Effector memory CD8-positive, alpha-beta T cell (primary cell): ENCODE measurements at places on chromosomes 16 and 17.
A peak's percentile ranks its signal among the peaks of the same experiment; 100 is the strongest.

DNA sequence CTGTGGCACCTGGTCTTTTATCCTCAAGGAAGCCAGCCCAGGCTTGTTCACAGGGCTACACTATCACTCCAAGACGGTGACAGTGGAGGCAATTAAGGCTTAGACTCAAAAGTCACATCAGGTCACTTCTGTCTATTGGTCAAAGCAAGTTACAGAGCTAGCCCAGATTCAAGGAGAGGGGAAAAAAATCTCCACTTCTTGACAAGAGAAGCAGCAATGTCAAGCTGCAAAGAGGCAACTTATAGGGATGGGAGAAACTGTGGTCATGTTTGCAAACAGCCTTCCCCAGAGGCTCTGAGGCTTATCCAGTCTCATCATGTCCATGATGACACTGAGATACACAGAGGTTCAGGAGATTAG is 31.6 kb downstream of the SERPINF1 start:
- no peak for DNase-seq

GRCh38 chr17:6701719-6702118 is 11.4 kb downstream of the SLC13A5 start:
- no peak for DNase-seq

- DNase-seq: no peak
Observed at GRCh38 chr17:550463-551180, 164.0 kb downstream of the VPS53 start.

DNA sequence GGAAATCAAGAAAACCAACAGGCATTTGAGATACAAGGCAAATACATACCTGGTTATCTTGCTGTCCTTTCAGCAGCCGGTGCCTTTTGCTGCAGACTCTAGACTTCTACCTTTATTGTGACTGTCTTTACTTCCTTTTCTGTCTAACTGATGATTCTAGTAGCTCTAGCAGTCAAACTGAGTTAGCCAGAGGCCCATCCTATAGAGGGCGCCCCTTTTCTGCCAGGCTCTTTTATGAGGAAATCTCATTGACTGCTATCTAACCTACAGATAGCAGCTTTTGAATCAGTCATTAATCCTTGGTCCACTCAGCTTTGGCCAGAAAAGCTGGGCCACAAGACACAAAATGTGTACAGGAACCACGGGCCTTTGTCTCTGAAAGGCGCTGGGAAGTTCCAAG is 87.5 kb upstream of the WSB1 start:
- no peak for DNase-seq

- DNase-seq: no peak
Observed at GRCh38 chr17:57924677-57925076, 30.5 kb downstream of the CUEDC1 start.

DNA sequence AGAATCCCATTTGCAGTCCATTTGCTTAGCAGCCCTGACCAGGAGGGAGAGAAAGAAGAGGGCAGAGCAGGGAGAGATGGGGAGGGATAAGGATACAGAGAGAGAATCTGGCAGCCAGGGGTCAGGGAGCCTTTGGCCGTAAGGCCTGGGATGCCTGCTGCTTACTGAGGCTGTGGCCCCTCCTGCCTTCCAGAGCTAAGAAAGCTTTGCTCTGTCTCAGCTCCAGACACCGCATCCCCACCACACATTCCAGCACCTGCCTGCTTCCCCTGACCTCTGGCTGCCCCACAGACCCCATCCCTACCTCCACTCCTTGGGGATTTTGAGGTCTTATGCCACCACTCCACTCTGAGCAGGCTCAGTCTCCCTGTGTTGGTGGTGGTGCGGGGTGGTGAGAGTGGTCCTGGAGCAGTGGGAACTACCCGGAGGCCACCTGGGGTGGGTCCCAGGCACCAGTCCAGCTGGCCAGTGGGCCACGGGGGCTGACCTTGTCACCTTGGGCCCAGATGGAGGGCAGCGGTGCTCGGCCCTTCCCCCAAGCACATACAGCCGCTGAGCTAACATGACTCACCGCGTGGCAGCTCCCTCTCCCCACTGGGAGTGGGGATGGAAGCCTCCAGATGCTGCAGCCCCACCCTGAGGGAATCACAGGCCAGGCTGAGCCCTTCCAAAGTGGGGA is 58.3 kb downstream of the RAI1 start:
- no peak for DNase-seq

- no peak for DNase-seq
Observed at GRCh38 chr17:9862220-9862619, 36.5 kb downstream of the GLP2R start.

- DNase-seq: no peak
Observed at GRCh38 chr16:9135797-9136196, 44.4 kb downstream of the HAPSTR1 start.

DNA sequence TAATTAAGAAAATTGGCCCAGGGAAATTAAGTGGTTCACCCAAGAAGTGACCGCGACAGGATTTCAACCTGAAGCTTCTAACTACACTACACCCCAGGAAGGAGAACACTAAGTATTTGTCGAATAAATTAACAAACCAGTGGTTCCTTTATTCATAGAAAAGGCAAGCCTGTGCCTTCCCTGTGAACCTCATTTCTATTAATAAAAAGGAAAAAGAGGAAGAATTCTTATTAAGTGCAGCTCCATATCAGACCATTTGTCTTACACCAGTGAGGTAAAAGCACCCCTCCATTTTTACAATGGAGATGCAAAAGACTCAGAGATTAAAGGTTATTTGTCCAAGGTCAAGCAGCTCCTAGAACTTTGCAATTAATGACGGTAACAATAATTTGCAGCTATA is 1.7 kb downstream of the COPS3 start:
- no peak for DNase-seq

DNA sequence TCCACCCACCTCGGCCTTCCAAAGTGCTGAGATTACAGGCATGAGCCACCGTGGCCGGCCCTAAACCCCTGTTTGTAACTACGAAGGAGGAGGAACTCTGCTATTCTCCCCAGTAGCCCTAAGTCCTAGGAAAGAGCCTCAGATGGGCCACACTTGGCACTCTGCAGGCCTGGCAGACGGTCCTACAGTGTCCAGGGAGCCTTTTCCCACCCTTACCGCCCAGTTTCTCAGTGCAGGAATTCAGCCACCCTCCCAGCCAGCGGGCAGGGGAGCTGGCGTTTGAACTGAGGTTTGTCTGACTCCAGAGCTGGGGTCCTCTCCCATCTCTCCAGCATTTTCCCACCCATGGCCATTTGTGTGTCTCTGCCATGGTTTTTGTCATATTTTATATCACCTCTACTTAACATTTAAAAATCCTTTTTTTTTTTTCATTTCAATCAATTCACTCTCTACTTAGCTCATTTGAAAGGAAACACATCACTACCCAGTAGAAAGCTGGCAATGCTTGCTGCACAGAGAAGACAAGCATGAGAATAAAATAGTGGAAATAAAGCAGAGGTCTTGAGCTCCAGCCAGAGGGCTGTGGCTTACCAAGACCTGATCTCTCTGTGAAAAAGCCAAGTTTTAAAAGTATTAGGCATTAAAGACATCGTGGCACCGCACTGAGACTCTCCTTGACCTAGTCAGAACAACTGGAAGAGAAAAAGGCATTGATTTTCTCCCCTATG is 34.9 kb downstream of the BCO1 start:
- DNase-seq: no peak

DNA sequence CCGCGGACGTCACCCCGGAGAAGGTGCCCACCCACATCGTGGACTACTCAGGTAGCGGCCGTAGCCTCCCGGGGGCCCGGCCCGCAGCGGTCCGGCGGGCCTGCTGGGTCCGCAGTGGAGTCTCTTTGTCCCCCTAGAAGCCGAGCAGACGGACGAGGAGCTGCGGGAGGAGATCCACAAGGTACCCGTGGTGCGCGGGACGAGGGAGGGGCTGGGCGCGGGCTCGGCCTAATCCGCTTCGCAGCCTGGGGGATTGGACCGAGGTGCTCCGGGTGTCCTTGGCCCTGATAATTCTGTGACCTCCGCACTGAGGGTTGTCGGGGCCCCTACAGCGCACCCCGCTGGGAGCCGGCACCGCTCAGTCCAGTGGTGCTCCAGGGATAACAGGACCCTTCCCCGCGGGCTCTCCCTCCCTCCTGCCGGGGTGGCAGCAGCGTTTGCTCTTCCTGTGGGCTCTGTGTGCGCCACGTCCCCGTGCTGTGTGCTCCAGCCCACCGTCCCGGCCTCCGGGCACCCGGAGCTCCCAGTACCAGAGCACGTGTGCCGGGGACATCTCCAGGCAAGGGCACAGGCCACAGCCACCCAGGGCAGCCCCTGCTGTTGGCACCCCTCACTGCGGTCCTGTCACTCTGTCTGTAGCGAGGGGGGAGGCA is 713 bp downstream of the RHOT2 start:
- DNase-seq: no peak

DNA sequence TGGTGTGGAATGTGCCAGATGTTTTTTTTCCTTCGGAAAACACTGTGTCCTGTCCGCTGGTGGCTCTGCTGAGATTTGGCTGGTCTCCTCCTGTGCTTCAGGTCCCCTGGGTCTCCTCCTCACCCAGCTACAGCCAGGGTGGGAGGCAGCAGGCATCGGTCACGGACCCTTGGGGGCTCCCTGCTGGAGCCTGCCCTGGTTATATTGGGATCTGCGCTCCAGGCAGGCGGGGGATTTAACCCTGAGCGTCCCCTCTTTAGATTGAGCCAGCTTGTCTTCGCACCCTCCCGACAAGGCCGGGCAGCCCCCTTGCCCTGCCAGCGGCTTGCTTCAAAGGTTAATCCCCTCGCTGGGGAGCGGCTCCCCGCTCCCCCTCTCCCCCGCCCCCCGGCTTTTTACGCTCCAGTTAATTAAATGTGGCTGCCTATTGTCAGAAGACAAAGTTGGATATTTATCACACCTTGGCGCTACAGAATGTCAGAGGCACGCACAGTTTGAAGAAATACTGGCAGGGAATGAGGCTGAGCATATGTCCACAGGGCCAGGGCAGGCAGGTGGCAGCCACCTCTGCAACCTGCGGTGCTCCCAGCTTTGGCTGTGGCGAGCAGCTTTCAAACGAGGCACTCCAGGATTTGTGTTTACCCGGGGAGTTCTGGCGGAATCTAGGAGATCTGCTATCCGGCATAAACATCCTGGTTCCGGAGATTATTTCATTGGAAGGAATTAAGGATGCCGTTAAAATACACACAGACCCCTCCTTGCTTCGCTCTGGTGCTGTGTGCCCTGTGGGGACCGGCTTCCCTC is 38.2 kb upstream of the GSE1 start:
- no peak for DNase-seq

GRCh38 chr17:79112471-79112870 is 37.8 kb downstream of the ENGASE start:
- no peak for DNase-seq

GRCh38 chr16:81834868-81835267 is 55.8 kb downstream of the PLCG2 start:
- DNase-seq: no peak

GRCh38 chr16:46743232-46743719 is 4.9 kb downstream of the MYLK3 start:
- no peak for DNase-seq

- DNase-seq: no peak
Observed at GRCh38 chr16:50856991-50857390, 115.1 kb downstream of the CYLD start.

DNA sequence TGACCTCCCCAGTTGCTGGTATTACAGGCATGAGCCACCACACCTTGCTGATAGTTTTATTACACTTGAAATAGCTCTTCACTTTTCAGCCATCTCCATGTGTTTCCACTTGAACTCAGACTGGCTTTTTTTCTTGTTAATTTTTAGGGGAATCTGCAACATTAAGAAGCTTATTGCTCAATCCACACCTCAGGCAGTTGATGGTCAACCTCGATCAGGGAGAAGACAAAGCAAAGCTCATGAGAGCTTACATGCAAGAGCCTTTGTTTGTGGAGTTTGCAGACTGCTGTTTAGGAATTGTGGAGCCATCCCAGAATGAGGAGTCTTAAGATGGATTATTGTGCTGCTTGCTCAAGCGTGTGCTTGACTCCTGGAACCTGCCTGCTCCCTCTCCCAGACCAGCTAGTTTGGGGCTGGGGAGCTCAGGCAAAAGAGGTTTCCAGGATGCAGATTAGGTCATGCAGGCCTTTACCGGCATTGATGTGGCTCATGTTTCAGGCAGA is 8.6 kb downstream of the ZNHIT3 start:
- no peak for DNase-seq

DNA sequence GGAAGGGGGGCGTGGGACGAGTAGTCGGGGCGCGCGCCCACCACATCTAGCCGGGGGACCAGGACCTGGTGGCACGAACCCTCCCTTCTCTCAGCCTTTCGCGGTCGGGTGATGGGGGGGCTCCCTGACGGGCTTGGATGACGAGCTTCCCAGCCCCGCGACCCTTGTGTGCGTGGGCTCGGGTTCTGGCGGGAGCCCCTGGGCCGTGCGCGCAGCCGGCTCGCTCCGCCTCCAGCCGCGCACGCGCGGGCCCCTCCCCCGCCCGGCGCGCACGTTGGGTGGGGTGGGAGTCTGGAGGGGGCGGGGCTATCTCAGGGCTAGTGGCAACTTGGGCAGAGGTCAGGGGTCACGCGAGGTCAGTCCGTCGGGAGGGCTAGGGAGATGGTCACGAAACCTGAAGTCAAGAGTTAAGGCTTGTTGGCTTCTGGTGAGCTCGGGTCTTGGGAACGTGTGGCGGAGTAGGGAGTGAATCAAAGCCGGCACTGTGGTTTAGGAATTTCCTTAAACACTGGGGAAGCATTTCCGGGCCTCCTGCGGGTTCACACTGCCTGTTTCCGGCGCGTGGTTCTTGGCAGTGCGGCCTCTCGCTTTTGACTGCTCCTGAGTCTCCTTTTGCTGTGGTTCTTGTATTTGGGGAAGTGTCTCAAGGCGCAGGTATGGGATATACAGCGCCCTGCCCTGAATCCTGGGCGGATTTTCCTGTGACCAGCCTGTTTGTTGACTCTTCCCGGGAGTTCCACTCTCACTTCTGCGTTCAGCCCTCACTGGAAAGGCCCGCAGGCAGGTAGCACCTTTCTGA is at the start of gene SRCAP:
SRCAP (plus strand) TSS at position 356 of the 799 bp plus-strand sequence. CDS start 1,654 bp downstream, outside the sequence.
- DNase-seq: peak; percentile 72

- DNase-seq: no peak
Observed at GRCh38 chr16:77059446-77059845, 131.5 kb upstream of the MON1B start.

- no peak for DNase-seq
Observed at GRCh38 chr17:45371414-45372324, 54.8 kb upstream of the MAP3K14 start.

DNA sequence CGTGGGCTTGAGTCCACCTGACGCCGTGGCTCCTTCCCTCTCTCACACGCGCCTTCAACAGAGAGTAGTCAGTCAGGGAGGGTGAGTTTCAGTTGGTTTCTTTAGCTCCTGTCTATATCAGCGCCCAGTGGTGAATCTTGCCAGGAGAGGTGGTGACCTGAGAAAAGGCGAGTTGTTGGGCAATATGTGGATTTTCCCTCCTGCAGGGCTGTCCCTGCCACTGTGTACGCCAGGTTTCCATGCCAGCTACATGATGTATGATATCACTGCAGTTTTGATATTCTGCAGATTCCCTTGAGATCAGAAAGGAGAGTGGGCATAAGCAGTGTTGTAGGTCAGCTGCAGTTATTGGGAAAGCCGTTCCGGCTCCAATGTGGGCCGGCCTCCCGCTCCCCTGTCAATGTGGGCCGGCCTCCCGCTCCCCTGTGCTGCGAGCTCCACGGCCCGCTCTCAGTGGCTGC is 31.4 kb downstream of the BANP start:
- DNase-seq: no peak
